RPMI7951 (cell line): ENCODE measurements at places on chromosomes 6 and 20. TPM values are rescaled to one million over a fixed set of nuclear protein-coding genes. Genes with fewer than 3 reads are reported as not detected.

DNA sequence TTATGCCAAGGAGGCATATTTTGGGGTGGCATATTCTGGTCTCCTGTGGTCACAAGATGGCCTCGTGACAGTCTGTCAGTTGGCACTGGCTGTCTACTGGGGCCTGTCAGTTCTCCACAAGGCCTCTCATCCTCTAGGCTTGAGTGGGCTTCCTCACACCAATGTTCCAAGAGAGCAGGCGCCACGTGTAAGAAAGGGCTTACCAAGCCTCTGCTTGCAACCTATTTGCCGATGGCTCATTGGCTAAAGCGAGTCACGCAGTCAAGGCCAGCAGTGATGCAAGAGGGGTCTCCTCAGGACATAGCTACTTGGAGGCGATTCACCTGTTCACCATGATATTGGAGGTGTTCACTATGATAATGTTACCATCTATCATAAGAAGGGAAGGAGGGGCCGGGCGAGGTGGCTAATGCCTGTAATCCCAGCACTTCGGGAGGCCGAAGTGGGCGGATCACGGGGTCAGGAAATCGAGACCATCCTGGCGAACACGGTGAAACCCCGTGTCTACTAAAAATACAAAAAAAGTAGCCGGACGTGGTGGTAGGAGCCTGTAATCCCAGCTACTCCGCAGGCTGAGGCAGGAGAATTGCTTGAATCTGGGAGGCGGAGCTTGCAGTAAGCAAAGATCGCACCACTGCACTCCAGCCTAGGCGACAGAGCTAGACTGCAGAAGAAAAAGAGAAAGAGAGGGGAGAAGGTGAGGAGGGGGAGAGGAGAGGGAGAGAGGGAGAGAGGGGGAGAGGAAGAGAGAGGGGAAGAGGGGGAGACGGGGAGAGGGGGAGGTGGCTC is 35.3 kb downstream of the C6orf52 start:
- DNase-seq, result no peak

GRCh38 chr6:56440551-56440981 is 193.2 kb upstream of the COL21A1 start:
- DNase-seq, result no peak

- no peak for DNase-seq
Observed at GRCh38 chr20:58889798-58890517, 37.4 kb downstream of the GNAS start.

DNA sequence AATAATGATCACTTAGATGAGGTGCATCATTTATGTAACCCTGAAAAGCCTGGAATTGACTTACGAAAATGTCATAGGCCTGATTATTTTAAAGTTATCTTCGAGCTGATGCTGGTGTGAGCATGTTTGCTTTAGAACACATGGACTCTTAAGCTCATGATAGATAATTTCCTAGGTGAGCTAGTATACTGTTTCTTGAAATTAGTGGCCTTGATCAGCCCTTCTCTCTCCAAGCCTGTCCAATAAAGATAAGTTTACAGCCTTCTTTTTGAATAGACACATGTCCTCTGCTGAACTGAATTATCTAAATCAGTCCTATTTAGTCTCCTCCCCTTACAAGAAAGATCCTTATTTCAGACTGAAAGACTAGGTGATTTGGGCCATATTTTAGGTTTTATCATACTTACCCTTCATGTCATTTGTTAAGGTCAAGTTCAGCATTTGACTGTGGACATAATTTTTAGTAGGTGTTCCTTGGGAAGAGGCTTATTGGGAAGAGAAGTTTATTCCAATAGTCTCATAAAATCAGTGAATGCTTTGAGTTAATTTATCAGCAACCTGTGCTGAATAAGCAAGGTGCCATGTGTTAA is 15.3 kb downstream of the FOXO3 start:
- DNase-seq, result no peak

SMLR1 gene
- not detected in 2 replicates for total RNA-seq

C6orf62 gene
- total RNA-seq, result 96.1 and 105 TPM in 2 replicates
